MCF 10A (cell line): ENCODE measurements at places on chromosomes 1 and 21.

GRCh38 chr1:30471307-30471706, 252.1 kb downstream of the MATN1 start:
- DNase-seq, result no peak

DNA sequence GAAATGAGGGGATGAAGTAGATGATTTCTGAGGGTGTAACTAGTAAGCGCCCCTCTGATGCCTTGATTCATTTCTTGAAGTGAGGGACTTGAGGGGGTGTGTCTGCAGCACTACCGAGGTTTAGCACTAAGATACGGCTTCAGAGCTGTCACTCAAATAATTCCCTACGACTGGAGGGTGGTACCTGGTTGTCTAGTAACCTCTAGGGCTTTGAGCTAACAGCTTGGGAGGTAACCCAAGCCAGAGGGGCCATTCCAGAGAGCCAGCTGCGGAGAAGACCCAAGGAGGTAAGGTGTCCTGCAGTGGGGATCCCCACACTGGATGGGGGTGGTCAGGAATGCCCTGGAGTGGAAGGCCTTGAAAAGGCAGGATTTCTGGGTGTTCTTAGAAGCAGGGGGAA, at the start of gene TTC24:
TSS of gene TTC24 (plus strand) at position 252 of the 400 bp plus-strand sequence. CDS start 1,642 bp downstream, outside the sequence.
- no peak for DNase-seq

- no peak for DNase-seq
Measured at GRCh38 chr1:175562452-175562851, 180.9 kb downstream of the TNR start.

DNA sequence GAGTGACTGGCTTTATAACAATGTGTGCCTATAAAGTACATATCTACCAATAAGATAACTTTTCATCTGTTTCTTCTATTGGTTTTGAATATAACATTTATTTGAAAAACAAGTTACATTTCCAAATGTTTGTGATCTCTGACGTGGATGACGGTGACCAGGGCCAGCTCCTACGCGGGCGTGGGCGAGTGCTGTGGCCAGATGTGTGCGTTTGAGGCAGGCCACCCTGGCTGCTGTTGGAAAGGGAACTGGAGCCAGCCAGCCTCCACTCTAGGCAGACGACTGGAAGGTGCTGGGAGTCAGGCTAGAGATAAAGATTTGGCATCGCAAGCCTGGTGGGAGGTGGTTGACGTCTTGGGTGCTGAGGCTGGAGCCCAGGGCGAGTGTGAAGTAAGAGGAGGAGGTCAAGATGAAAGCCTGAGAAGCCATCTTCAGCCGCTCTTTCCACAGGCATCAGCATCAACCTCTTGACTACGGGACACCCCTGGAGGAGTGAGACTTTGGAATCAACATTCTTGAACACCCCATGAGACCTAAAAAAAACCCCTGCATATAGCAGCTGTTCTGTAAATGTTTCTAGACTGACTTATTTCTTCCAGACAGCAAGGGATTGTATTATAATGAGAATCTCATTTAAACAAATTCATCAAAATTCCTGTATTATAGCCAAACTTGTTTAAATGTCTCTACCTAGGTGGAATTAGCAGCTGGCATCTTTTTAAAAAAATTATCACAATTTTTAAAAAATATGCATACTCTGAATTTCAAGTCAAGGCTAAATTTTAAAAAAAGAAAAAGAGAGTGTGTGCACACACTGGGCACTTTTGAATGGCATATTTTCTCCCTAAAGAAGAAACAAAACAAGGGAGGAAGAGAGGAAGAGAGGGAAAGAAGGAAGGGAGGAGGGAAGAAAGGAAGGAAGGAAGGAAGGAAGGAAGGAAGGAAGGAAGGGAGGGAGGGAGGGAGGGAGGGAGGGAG, 112.5 kb upstream of the SLC44A3 start:
- DNase-seq, result no peak
